Frontal cortex (tissue), 4 donors: ENCODE measurements at places on chromosomes 11 and 22.

GRCh38 chr11:79100093-79100910, 340.5 kb downstream of the TENM4 start:
- DNase-seq, result peak; percentile 50

DNA sequence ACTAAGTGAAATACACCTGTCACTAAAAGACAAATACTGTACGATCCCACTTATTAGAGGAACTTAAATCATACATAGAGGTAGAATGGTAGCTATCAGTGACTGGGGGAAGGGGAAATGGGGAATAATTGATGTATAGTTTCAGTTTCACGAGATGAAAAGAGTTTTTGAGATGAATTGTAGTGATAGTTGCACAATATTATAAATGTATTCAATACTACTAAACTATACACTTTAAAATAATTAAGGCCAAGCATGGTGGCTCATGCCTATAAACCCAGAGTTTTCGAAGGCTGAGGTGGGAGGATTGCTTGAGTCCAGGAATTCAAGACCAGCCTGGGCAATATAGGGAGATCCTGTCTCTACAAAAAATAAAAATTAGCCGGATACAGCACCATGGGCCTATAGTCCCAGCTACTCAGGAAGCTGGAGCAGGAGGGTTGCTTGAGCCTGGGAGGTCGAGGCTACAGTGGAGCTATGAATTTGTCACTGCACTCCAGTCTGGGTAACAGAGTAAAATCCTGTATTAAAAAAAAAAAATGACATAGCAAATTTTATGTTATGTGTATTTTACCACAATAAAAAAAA, 40.4 kb downstream of the SERPIND1 start:
- no peak for DNase-seq

DNA sequence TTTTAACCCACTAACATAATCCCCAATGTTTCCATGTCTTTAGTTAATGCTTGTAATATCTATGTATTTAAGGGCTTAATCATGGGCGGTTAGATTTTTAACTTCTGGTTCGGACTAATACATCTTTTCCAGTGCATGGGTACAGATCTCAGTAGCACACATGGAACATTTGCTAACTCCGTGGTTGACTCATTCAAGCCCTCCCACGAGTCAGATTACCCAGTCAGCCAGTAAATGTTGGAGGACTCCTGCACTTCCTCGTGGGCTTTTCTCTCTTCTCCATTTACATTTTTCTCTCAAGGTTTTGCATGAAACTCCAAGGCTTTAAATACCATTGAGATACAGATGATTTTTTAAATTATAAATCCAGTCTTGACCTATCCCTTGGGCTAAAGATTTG, 313.9 kb downstream of the ST3GAL4 start:
- no peak for DNase-seq

DNA sequence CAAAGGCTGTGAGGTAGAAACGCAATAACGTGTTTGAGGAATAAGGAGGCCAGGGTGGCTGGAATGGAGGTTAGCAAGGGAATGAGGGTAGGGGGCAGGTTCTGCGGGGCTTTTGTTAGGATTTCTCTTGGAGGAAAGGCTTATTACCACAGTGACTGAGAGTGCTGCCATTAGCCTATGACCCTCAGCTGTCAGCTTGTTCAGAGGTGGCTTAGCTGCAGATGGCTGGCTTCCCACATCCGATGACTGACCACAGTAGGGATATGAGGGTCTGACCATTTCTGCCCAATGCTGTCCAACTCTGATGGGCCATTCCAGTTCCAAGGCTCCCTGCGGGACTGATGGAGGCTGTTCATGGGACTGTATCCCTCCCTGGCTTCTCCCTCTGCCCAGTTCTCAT, 181.8 kb downstream of the MIAT start:
- no peak for DNase-seq

GRCh38 chr22:46697811-46698515, 40.1 kb downstream of the CERK start:
- DNase-seq, result no peak

- DNase-seq, result no peak
Observed at GRCh38 chr11:83006877-83007330, 64.8 kb downstream of the RAB30 start.

- DNase-seq, result no peak
Observed at GRCh38 chr22:49016909-49017481, 810.7 kb downstream of the BRD1 start.

DNA sequence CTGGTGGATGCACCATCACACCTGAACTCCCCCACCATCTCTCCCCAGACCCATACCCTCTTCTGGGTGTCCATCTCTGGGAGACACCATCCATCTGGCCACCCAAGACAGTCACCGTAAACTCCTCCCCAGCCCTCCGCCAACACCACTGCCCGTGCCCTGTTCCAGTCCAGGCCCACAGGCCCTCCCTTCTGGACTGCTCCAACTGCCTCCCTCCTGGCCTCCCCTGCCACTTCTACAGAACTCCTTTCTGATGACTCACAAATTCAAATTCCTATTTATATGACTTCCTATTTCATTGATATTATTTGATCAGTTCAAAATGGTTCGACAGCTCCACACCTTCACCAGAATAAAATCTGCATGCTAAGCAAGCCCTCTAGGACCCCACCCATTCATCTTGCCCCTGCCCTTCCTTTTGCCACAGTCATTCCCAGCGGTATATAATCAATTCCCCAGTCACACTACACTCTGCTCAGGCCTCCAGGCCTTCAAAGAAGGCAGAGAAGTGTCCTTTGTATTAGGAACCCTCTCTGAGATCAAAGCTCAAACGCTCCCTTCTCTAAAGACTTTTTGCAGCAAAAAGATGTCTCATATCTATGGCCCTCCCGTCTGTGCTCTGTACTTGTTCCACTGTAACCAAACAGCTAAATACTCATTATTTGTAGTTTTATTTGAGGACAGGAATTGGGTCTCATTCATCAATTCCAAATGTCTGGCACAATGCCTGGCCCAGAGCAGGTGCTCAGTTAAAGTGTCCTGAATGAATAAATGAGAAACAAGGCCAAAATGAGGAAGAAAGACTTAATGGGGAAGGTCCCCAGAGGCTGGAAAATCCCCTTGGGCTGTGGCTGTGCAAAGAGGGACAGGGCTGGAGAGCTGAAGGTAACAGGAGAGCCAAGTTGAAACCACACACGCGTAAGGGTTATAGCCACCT, 29.0 kb downstream of the MYH9 start:
- DNase-seq, result no peak

GRCh38 chr22:40452730-40453487, 82.5 kb downstream of the SGSM3 start:
- DNase-seq, result no peak

GRCh38 chr11:16252373-16252772, 104.0 kb downstream of the SOX6 start:
- no peak for DNase-seq

DNA sequence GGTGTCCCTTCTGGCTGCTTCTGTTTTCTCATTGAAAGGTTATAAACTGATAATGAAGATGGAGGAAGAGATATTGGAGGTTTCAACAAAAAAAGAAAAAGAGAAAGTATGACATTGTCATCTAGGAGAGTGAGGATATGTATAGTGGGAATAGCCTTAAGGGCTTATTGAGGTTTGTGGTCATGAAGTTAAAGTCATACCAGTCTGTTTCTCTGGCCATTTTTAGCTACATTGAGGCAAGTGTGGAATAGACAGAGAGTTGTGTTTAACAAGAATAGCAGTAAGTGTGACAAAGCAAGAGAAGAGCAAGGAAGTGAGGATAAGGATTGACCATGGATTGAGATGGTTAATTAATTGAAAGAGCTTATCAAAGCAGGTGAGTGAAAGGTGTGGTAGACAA, 110.4 kb downstream of the ELP4 start:
- DNase-seq, result no peak

DNA sequence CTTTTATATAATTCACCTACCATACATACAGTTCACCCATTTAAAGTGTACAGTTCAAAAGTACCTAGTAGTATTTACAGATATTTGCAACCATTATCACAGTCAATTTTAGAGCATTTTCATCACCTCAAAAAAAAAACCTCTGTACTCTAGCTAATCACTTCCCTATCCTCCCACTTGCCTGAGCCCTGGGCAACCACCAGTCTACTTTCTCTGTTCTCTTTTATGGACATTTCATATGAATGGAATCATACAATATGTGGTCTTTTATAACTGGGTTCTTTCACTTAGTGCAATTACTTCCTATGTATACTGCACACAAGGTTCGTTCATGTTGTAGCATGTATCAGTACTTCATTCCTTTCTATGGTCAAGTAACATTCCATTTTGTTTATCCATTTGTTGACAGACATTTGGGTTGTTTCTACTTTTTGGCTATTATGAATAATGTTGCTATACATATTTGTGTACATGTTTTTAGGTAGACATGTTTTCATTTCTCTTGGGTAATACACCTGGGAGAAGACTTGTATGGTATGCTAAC, 17.8 kb upstream of the NEU3 start:
- no peak for DNase-seq

GRCh38 chr11:17208257-17208999, 642 bp upstream of the PIK3C2A start:
- DNase-seq, result no peak

GRCh38 chr22:22716136-22716665, 71.8 kb downstream of the GGTLC2 start:
- DNase-seq, result no peak

DNA sequence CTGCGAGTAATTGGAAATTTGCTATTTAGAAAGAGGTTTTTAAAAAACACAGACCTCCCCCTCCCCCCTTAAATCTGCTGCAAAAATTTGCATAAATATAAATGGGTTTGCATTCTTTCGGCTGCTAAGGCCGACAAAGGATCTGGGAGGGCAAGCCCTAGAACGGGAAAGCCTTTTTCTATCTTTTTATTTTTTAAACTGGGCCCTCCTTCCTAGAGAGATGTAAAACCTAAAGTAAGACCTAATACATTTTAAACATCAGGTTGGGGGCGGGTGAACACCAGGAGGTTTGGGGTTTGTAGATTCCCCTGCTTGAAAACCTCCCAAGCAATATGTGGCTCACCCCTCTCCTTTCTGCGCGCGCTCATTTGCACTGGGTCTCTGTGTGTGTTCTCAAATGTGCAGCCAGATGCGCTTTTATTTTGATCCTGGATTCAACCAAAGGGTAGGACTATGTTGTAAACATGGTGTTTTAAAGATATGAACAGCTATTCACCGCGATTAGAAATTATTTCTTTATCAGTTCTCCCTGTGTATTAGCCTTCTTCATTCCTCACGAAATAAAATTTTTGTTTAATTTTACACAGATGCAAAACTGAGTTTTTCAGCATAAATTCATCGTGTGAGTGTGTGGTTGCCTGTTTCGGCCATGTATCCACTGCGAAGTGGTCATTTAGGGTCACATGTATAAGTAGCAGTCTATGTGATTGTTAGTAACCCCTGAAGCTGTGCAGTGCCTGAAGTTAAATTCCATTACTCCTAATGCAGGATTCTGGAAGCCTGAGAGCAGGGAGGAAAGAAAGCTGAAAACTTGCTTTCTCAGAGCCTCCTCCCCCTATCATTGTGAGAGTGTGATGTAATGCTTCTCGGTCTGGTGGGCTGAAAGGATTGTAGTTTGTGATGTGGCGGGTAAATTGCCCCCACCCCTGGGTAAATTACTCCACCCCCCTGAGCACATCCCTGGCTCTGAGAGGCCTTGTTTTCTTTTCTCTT, 988 bp downstream of the TNRC6B start:
- DNase-seq, result no peak

DNA sequence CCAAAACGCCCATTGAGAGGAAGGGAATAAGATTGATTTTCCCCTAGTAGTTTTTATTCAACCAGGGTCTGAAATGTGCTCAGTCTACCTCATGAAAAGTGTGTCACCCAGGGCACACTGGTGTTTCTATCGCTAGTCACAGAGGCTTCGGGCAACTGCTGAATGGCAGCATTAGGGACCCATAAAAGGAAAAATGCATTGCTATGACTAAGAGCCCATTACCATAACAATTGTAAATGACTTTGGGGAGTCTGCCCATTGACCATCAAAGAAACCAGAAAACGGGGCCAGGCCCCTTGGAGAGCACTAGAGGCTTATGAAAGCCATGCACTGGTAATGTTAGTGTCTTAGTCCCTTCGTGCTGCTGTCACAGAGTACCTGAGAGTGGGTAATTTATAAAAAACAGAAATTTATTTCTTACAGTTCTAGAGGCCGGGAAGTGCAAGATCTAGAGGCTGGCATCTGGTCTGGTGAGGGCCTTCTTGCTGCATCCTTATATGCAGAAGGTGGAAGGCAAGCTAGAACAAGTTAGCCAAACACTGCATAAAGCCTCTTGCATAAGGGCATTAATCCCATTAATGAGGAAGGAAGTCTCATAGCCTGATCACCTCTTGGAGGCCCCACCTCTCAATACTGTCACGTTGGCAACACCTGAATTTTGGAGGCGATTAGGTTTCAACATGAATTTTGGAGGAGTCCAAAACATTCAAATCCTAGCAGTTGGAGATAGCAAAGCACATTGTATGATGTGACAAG, 306.7 kb downstream of the ST3GAL4 start:
- no peak for DNase-seq

DNA sequence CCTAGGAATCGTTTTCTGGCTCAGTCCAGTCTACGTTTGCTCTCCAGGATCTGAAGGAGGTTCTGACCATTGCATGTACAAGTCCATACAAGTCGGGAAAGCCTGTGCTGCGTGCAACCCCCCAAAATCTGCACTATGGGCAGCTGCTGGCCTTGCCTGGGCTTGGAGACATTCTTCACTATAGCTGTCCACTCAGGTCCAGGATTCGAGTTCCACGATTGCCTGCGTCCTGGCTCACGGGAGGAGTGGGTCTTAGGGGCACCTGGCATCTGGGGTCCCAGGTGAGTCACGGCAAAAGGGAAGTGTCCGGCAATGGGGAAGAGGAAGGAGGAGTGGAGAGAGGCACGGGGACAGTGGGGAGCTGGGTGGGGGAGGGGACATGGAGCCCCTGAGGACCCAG, 563.0 kb downstream of the BRD1 start:
- DNase-seq, result no peak

DNA sequence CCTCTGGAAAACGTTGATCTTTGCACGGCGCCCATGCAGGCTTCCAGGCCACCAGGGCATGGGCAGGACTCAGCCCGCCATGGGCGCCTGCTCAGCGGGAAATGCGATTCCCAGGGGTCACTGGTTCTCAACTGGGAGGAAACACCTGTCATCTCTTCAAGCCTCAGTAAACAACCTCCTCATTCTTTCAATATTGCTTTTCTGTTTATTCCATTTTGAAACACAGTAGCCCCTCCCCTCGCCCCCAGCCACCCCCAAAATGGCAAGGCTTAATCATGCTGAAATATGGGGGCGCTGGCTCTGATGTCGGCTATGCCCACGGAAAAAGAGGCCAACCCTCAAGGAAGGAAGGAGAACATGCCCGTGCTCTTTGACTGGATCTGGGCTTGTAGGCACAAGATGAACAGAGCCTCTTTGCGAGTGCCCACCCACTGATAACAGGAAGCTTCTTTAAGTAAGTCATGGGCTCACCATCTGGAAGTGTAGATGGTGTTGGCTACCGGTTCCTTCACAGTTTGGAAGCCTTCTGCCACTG, 594 bp upstream of the POU2AF1 start:
- no peak for DNase-seq

DNA sequence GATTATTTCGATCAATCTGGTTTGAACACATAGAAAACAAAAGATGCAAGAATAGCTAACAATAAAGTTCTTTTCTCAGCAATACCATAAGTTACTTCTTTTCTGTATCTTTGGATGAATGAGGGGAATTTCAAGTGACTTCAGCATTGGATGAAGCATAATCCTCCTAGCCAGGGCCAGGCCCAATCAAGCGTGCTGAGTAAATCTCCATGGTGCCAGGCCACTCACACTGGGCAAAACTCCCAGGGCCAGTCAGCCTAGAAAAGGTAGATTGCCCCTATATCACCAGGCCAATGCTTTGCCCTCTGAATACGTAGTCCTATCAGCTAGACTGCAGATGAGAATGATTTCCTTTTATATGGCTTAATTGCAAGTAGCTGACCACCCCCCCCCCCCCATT, 6.0 kb downstream of the CNTF start:
- no peak for DNase-seq
